ENCODE measurements at places on chromosomes 3 and 15.

GRCh38 chr3:6736836-6737629, 123.9 kb upstream of the GRM7 start:
- no peak for DNase-seq

- DNase-seq = no peak
These were observed 46.6 kb upstream of the SERPINI2 start for GRCh38 chr3:167520266-167521005.

DNA sequence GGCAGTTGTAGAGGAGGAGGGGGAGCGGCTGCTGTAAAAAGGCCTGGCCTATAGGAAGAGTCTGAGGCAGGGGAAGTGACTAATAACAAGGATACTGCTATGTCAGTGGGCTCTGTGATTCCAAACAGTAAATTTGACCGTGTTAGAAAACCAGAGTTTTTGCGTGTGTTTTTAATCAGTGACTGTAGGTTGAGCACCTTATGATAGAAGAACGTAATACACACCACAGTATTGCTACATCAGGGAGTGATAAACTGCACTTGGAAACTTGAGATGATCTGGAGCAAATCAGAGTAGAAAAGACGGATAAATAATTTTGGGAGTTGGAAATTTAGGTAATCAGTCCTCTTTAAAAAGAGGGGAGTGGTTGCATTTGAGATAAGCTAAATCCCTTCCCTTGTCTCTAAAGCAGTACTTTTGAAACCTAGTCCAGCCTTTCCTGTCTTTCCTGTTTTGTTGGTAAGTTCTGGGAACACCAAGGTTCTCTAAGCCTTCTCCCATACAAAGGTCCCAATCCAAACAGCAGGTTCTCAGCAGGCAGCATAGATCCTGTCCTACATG, 130.5 kb upstream of the NR2E3 start:
- no peak for DNase-seq

DNA sequence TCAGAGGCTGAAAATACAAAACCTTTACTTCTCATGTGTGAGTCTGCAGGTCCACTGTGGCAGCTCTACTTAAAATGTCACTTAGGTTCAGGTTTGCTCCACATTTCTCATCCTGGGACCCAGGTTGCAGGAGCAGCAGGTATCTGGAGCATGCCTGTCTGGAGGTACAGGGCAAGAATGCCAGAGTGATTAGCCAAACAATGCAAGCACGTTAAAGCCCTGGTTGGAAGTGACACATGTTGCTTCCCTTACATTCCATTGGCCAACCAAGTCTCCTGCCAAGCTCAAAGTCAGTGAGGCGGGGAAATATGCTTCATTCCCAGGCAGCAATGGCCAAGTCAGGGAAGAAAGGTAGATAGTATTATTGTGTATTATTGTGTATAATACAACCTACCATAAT, 76.8 kb upstream of the ARL6 start:
- DNase-seq = no peak

DNA sequence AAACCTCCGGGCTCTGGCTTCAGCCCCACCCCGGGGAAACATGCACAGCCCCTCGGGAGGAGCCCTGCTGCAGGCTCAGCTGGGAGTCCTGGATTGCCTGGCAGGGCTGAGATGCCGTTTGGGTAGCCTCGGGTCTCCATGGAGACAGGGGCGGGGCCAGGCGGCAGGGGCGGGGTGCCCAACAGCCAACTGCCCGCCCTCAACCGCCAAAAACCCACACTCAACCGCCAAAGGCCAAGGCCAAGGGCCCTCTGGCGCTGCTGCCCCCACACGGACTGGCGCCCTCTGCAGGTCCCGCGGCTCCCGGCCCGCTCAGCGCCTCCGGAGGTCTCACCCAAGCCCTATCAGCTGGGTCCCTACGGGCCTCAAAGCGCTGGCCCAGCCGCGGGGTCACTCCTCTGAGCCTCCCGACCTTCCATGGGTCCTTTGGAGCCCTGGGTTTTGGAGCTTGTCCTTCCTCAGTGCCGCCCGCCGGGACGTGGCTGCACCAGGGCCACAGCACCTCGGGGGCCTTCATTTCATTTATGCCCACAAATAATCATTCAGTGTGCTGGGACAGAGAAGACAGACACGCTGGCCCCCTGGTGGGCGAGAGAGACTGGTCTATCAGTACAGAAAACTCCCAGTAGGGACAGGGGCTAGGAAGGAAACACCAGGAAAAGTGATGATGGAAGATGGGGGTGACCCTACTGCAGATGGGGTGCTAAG, 33.5 kb upstream of the ACAD9 start:
- peak; percentile 78 for DNase-seq

DNA sequence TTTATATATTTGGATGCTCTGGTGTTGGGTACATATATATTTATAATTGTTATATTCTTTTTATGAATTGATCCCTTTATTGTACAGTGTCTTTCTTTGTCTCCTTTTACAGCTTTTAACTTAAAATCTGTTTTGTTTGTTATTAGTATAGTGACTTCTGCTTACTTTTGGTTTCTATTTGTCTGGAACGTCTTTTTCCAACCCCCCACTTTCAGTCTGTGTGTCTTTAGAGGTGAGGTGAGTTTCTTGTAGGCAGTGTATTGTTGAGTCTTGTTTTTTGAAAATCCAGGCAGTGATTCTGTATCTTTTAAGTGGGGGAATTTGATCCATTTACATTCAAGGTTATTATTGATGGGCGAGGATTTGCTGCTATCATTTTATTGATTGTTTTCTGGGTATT, 62.0 kb downstream of the AP4E1 start:
- DNase-seq = no peak
